ENCODE measurements at places on chromosomes 6 and 20.

DNA sequence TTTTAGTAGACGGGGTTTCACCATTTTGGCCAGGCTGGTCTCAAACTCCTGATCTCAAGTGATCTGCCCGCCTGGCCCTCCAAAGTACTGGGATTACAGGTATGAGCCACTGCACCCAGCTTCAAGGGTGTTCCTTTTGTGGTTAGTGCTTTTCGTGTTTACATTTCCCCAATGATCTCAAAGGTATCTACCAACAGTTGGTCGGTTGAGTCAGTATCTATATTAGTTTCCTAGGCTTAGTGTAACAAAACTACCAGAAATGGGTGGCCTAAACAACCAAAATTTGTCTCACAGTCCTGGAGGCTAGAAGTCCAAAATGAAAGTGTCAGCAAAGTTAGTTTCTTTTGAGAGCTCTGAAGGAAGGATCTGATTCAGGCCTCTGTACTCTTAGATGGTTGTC lies 30.1 kb downstream of the CASP8AP2 start:
- DNase-seq: no peak

- DNase-seq: no peak
These were observed 2.2 kb upstream of the LRRN4 start for GRCh38 chr20:6055981-6056569.

DNA sequence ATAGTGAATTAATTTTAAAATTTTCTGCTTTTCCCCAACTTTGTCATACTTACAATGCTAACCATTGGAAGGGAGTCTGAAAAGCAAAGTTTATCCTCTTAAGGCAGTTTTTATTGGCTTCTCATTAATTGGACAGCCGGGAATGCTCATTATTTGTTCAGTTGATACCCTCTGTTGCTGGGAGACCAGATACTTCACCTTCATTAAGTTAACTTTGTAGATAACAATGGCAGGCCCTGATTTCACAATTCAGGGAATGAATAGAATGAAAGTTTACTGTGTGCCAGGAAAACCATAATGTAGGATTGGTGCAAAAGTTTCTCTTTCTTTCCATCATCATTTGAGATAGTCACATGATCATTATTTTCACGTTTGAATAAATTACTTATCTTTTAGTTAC lies 49.0 kb downstream of the COL19A1 start:
- no peak for DNase-seq

GRCh38 chr6:13528777-13529343 lies 41.5 kb upstream of the GFOD1 start:
- DNase-seq: no peak

- DNase-seq: no peak
These were observed 40.6 kb upstream of the SLC22A16 start for GRCh38 chr6:110517034-110517433.

DNA sequence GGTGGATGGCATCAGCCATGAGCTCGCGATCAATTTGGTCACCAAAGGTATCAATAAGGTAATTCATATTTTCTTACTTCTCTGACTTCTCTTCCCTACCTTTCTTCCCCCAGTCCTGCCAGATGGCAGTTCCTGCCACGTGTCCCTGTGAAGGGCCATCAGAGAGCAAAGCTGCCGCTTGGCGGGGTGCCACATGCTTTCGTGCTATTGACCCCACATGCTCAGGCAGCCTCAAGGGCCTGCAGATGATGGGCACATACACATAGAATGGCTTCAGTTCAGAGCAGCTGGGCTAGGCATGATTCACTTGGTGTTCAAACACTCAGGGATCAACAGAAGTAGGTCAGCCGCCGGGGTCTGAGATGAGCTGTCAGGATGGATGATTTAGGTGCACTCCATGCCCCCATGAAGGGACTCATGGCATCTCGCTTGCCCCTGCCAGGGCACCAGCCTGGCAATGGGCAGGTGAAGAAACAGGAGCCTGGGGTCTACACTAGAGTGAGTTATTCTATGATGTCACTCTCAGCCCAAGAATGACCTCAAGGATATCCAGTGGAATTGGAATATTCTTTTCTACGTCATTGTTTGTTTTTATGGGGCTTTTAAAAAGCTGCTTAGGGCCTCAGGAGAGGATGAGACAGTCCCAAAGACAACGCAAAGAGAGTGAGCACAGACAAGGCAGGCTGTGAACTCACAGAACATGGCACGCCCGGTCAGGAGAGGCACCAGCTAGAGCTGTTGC lies 25.5 kb downstream of the BANF2 start:
- DNase-seq: no peak

DNA sequence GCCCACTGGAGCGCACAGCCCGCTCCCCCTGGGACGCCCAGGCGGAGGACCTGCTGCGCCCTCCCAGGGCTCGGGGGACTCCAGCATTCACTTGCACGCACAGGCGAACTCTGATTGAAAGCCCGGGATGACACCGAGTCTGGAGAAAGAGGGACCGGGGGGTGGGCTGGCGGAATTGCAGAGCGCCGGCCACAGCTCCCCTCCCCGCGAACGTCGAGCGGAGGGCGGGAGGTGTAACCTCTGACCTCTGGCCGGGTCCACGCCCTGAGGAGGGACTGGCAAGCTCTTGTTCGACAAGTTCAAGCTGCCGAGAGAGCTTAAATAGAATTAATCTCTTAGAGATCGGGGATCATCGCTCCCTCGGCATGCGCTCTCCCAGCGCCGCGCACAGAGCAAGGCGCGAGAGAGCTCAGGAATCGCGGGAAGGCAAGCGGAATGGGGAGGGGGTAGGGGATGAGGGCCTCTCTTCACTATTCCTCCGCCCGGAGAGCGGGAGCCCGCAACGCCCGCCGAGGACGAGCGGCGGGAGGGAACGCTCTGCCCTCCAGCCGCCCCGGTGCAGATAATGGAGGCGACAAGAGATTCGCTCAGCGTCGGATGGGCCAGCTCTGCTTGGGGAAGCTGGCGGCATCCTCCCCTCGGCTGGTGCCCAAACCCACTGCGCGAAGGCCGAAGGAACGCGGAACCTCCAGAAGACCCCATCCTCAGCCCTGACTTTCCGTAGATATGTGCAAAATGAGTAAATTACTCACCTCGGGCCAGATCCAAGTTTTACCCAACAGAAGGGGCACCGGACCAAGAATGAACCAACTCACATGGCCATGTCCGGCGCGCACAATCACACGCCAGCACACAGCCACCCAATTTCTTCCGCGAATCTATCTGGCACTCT lies 761 bp upstream of the NR2E1 start:
- no peak for DNase-seq

GRCh38 chr6:137950581-137950980 lies 83.5 kb downstream of the TNFAIP3 start:
- DNase-seq: no peak

Data from fibroblast of skin of left biceps (primary cell).